ENCODE measurements at places on chromosomes 7 and 10.
A peak's percentile ranks its signal among the peaks of the same experiment; 100 is the strongest.

DNA sequence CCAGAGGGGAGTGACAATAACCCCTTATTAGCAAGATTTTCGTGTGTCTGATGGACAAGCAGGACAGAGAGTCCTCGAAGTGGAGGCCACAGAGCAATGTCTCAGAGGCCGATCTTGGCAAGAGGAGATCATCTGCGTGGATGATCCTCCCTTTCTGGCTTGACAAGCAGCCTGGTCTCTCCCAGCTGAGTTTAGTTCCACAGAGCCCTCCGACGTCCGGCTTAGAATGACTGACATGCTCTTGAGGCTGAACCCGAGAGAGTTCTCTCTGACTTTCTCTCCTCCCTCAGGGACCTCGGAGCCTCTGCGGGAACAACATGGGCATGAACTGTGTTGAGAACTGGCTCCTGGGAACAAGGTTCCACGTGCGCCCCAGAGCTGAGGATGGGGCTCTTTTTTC lies 180.7 kb upstream of the PFKP start:
- no peak for DNase-seq

DNA sequence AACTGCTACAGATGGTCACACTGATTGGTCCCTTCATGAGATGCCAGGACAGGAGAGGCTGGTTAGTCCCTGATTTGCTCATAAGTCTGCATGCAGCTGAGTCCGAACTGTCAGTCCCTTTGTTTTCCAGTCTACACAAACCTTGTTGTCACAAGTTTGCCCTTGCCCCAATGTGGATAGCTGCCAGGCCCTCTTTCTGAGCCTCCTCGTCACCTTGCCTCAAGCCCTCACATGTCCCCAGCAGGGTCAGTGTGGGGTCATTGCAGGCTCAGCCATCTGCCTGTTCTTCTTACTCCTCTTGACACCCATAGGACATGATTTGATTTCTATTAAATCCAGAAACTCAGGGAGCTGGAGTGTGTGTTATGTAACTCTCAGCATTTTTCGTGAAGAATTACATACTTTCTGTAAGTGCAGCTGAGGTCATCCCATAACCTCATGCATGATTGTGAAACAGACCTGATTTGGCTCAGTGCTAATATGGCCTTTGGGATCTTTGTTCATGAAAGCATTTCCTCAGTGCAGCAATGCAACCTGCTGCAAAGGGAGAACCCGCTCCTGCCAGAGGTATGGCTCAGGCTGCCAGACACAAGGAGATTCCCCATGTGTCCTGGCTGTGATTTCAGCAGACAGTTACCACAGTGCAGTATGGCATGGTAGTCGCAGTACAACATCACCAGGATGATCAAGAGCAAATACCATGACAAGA lies 70.0 kb upstream of the ZMIZ2 start:
- DNase-seq, result peak; percentile 49

- no peak for DNase-seq
These were observed 40.1 kb upstream of the RET start for GRCh38 chr10:43036481-43037428.

DNA sequence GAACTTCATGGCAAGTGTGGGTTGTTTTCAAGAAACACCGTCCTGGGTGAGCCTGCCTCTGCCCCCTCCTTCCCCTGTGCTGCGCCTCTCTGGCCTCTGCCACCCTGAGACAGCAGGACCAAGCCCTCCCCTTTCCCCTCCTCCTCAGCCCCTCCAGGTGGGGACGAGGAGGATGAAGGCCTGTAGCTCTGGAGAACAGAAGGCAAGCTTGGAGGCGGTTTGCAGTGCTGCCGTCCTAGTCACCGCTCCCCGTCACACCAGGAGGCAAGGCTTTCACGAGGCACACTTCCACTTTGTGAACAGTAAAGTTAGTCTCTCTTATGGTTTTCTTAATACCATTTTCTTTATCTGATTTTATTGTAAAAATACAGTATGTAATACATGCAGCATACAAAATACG lies 8.8 kb upstream of the VIPR2 start:
- no peak for DNase-seq

DNA sequence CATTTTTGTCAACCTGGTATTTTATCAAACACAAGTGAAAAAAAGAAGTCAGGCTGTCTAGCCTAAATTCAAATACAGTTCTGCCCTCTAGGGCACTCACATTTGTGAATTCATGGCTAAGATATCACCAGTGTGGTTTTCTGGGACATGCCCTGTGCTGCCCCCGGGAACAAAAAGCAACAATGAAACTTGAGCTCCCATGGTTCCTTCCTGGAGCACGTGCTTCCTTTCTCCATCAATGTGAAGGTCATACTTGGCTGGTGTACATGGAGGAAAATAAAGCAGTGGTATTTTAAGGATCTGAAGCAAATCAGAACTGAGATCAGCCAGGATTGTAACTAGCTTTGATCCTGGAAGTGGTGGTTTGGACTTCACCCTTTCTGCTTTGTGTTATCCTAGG lies 128.9 kb upstream of the FRMD4A start:
- no peak for DNase-seq

GRCh38 chr10:100076750-100077149 lies 4.9 kb downstream of the CPN1 start:
- DNase-seq, result no peak

Measured in A172 (cell line).